ENCODE measurements at places on chromosomes 1 and 21. TPM values are rescaled to one million over a fixed set of nuclear protein-coding genes. Genes with fewer than 3 reads are reported as not detected.
A peak's percentile ranks its signal among the peaks of the same experiment; 100 is the strongest.

DNA sequence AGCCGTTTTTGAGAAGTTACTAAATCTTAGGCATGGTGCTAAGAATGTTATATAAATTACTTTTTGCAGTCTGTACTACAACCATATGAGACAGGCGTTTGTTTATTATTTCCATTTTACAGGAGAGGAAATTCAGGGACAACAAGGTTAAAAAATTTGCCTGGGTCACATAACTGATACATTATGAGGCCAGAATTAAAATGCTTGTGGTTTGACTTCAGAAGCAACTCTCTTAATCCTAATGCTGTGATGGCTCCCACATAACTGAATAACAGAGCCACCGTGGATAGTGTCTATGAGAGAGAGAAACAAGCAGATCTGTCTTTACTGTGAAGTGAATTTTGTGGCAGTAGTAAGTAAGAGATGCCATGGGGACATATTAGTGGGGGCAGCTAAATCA is 184.9 kb downstream of the NCAM2 start:
- no peak for DNase-seq

DNA sequence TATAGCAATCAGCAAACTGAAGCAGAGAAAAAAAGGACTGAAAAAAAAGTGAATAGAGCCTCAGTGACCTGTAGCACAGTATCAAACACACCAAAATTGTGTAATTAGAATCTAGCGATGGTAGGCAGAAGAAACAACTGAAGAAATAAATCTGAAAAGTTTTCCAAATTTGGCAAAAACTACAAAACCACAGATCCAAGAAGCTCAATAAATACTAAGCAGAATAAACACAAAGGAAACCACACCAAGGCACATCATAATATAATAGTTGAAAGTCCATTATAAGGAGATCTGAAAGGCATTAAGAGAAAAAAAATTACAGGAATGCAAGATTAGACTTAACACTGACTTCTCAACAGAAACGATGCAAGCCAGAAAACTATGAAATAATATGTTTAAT is 7.1 kb upstream of the IL12RB2 start:
- DNase-seq: no peak

- DNase-seq: no peak
These were observed 11.0 kb upstream of the AVPR1B start for GRCh38 chr1:206128196-206128595.

DNA sequence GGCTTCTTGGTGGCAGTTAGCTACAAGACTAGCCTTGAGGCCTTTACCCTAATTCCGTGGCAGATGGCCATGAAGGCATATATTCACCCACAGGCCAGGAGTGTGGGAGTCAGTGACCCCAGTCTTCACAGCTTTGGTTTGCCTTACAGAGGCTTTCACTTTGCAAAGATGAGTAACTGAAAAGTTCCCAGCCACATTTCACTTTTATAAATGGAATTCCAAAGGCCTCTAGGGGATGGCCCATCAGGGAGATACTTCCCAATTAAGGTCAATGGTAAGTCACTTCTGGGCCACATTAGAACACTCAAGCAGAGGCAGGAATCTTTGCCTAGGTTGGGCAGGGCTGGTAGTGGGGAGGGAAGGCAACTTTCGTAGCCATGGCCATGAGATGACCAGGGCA is 13.1 kb upstream of the HEYL start:
- DNase-seq: no peak

- no peak for DNase-seq
These were observed 133.5 kb downstream of the HMGB4 start for GRCh38 chr1:33997127-33998036.

DNA sequence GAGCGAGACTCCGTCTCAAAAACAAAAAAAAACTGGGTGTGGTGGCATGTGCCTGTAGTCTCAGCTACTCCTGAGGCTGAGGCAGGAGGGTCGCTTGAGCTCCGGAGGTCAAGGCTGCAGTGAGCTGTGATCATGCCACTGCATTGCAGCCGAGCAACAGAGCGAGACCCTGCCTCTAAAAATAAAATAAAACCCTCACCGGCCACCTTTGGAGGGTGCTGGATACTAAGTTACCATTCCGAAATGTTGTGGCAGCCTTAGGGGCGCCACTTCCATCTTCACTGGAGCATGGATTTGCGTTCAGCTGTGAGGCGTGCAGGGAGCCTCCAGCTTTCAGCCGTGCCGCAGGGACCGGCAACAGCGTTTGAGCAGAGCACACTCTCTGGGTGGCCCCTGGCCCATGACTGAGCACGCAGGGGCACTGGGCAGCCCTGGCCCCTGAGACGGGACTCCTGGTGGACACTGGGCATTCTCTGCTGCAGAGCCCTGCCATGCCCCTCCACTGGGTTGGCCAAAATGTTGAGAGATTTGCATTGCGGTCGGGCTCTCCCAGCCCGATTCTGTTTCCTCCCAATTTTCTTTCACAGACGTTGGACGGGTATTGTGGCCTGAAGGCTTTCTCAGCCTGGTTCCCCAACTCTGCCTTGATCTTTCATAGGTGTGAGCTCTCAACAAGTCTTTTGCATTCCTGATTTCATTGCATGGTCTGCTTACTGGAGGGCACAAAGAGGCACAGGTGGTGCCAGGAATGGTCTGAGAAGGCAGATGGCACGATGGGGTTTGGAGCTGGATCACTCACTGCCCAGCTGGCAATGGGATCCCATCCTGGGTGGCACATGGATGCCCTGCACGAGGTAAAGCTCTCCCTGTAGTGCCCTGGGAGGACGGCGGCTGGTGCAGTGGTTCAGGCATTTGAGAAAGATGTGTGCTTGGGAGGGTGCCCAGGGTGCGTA is 5.8 kb upstream of the CFAP74 start:
- no peak for DNase-seq

- no peak for DNase-seq
These were observed 209.8 kb upstream of the NFIA start for GRCh38 chr1:60872426-60873054.

DNA sequence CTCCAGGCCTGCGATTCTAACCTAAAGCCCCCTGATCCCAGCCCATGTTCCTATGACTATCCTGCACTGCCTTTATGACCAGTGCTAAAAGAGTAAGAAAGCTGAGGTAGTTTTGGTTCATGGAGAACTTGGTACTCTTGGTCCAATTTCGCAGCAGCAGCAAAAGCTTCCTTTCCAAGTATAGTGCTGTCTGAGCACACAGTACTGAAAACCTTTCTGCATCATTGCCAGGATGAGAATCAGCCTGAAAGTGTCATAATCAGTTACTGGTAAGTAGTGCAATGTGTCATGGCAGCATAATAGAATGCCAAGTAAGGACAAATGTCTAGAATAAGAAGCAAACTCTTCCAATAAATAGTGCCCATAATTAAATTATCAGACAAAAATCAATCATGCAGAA is 889.6 kb upstream of the ADGRL4 start:
- no peak for DNase-seq

DNA sequence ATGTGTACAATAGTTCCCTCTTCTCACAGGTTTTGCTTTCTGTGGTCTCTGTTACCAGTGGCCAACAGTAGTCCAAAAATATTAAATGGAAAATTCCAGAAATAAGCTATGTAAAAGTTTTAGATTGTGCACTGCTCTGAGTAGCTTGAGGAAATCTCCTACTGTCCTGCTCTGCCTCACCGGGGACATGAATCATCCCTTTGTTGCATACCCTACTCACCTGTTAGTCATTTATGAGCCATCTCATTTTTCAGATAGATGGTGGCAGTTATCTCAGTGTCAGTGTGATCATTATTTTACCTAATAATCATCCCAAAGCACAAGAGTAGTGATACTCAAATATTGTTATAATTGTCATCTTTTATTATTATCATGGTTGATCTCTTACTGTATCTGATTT is 688.1 kb downstream of the PLA2G4A start:
- DNase-seq: no peak

DNA sequence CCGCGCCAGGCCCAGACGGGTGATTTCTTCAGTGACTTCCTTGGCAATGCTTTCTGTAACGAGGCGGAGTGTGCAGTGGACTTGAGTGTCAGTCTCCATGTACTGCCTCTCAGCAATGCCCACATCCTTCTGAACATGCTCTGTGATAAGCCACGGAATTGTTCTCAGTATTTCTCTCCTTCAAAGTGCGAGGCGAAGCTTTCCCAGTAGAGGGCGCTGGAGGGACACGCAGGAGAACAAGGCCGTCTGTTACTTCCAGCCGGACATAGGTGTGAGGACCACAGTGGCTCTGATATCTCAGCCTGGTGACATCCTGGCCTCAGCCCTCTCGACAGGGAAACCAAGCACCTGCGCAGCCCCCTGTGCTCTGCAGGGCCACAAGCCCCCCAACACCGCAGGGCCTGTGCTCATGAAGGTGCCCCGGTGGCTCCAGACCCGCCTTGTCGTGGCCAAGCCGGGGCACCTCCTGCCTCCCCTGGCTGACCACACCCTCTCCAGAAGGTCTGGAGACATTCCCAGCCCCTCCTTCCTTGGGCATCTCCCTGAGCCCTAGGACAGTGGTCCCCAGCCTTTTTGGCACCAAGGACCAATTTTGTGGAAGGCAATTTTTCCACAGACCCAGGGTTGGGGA is 46.1 kb upstream of the BACE2 start:
- DNase-seq: peak; percentile 56

- no peak for DNase-seq
These were observed 507 bp downstream of the AK5 start for GRCh38 chr1:77282187-77282865.

- DNase-seq: peak; percentile 5
These were observed 27.5 kb downstream of the CTH start for GRCh38 chr1:70438529-70438928.

- DNase-seq: no peak
These were observed 1.4 kb downstream of the ACKR1 start for GRCh38 chr1:159206110-159206509.

- no peak for DNase-seq
These were observed 24.3 kb downstream of the IL10RB start for GRCh38 chr21:33290441-33290840.

The COL9A2 gene
- total RNA-seq: 9.3 TPM

All from PC-9 (cell line).